ENCODE measurements at places on chromosomes 5 and 9.
A peak's percentile ranks its signal among the peaks of the same experiment; 100 is the strongest.

DNA sequence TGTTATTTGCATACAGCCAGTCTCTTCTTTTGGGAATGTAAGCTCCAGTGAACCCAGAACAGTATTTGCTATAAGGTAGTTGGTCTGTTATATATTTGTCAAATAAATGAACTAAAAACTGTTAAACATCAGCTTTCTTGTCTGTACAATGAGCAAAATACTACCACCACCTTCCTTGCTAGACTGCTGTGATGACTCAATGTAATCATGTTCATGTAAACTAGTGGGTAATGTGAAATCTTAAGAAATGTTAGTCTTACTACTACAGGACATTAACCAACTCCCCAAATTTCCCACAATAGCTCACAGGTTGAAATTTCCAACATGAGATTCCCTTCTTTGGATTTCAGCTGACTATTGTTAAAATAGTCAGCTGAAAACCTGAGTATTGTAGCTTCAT is 176.1 kb downstream of the TRPM3 start:
- no peak for DNase-seq

DNA sequence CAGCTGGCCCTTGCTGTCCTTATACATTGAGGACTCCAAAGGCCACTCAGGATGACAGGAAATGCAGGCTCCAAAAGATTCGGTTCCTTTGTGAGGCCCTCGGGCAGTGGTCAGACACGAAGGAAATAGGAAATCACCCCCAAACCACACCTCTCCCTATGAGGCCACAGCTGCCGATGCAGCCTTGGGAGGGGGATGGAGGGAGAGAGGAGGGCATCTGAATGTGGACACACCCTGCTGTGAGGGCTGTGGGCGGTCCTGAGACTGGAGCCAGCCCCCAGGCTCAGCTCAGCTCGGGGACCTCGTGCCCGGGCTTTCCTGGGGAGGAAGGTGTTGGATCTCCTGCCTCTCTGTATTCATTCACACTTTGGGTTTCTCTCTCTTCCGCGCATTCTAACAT is 2.7 kb upstream of the CLPTM1L start:
- DNase-seq = no peak

DNA sequence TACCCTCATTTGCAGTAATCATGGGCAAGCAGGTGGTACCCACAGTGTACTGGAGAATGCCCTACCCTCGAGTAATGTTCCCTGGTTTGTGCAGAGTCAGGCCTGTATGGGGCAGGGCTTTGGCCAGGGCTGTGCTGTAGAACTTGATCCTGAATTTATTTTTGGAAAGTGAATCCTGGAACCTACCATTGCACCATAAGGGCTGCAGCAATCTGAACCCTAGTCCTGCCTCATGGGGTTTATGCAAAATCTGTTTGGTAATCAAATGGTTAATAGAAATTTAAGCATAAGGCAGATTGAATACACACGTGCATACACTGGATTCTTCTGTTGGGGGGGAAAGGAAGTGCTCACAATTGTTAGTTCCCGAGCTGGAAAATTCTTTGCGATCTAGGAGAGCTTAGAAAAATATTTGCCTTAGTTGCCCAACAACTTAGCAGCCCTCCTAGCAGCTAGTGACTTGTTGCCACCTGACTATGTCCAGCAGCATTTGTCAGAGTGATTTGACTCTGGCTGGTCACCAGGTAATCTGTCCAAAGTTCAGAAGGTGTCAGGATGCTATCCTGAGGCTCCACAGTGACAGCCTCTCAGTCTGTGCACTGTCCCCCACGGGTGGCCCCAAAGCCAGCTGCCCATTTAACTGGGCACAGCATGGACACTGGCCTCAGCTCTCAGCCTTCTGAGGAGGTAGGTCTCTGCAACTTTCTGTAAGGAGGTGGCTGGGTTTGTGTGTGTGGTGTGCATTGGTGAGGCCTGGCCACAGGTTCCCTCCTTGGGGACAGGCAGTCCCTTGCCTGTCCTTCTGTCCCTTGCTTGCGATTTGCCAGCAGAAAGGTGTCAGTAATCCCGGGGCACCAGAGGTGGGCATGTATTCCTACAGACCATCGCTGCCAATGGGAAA is 8.3 kb downstream of the MVB12B start:
- no peak for DNase-seq

GRCh38 chr9:83469722-83470121 is 68.5 kb downstream of the FRMD3 start:
- DNase-seq = no peak

DNA sequence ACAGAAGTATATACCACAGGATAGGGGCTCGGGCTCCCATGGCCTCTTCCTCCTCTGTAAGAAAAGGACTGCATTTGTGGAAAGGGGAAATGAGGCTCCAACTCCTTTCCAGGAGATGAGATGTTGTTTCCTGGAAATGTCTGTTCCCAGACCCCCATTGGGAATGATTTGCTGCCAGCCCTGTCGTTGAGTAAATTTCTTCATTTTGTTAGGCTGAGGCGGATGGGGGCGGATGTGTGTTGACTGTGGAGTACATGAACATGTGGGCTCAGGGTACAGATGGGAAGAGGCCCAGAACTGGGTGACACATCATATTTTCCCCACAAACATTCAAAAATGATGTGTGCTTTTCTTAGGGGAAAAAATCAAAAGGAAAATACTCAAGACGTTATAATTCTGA is 28.8 kb upstream of the TNFAIP8 start:
- peak; percentile 20 for DNase-seq

GRCh38 chr5:124263680-124264491 is 482.6 kb downstream of the ZNF608 start:
- DNase-seq = no peak

Measured in transverse colon (tissue), 4 donors.